Activated CD4-positive, CD25-positive, alpha-beta regulatory T cell (primary cell): ENCODE measurements at places on chromosomes 7 and 10.

- no peak for DNase-seq
Observed at GRCh38 chr7:159094023-159094740, 50.5 kb downstream of the VIPR2 start.

DNA sequence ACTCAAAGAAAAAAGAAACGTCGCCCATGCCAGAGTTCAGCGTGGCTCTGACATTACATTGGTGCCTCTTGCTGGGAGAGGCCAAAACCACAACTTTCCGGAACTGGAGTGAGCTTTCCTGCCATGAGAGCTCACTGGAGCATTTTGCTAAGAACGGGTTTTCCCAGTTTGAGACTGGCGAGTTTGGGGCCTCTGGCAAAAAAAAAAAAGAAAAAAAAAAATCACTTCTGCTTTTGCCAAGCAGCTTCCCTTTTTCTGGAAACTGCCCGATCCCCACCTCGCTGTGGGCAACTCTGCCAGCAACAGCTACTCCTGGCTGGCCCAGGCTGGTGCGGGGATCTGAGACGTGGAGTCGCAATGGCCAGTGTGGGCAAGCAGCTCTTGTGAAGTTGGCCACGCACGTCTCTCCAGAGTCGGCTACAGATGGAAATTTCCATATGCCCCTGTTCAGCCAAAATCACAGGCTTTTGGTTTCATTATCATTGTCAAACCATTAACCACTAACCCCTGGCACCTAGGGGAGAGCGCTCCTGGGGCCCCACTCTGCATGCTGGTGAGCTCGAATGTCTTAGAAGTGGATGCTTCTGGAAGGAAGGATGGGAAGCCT, 25.7 kb downstream of the PRKAG2 start:
- DNase-seq = no peak

DNA sequence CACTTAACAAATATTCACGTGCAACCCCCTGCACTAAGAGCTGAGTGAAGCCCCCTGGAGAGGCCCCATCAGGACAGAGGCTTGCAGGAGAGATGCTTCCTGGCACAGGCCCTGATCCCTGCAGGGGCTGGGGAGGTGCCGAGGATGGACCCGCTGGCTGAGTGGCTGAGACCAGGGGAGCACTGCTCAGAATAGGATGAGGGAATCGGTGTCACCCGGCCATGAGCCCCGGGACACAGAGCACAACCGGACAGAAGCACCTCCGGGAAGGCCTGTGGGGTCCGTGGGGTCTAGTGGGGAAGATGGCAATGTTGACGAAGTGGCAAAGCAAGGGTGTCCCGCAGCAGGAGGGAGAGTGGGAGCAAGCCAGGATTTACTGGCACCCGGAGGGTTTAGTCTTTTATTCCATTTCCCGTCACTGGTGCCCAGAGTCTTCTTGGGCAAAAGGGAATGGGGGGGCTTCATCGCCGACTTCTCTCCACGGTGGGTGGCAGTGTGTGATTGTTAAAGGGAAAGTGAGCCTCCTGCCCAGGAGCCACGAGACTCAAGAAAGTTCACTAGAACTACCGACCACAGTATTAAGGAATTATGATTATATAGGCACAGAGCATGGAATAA, 140.7 kb downstream of the ADARB2 start:
- no peak for DNase-seq

DNA sequence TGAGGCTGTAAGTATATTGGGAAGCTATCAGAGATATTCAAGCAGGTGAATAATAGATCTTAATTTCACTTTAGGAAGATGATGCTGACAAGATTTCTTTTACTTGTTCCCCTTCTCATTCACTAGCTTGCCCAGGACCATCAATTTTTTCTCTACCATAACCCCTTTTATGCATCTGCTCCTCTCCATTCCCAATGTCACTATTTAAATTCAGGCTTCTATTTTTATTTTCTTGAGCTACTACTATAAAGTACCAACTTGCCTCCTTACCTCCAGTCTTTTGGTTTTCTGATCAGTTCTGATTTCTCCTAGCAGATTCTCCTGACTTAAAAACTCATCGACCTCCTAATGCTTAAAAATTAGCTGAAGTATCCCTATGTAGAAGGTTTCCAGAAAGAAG, 97.7 kb upstream of the SMIM30 start:
- no peak for DNase-seq

- no peak for DNase-seq
Observed at GRCh38 chr10:112519133-112519761, 72.2 kb downstream of the VTI1A start.

GRCh38 chr10:86182150-86182549, 184.4 kb downstream of the GRID1 start:
- DNase-seq = no peak

- no peak for DNase-seq
Observed at GRCh38 chr10:44183667-44184632, 200.9 kb downstream of the CXCL12 start.

- DNase-seq = no peak
Observed at GRCh38 chr7:26081638-26082037, 70.4 kb upstream of the NFE2L3 start.

DNA sequence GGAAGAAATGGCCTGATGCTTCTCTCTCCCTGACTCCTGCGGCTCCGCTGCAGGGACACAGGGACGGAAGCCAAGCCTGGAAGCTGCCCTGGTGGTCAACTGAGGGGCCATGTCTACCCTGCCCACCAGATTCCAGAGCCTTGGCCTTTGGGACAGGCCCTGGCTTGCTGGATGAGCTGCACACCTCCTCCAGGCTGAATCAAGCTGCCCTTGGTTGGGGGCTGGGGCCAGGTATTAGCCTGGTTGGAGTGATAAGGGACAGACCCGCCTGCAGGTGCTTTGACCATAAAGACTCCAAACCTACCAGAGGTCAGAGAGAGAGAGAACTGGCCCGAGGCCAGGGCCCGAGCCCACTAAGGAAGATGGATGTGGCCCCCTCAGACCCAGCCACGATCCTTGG, 30.1 kb downstream of the CRHR2 start:
- DNase-seq = no peak
